ENCODE measurements at places on chromosomes 7 and 10.
A peak's percentile ranks its signal among the peaks of the same experiment; 100 is the strongest.

GRCh38 chr10:130206216-130206737, 70.1 kb downstream of the GLRX3 start:
- DNase-seq, result no peak

- no peak for DNase-seq
These were observed 115.0 kb upstream of the CCDC6 start for GRCh38 chr10:60021361-60021760.

GRCh38 chr7:13148548-13148947, 461.1 kb downstream of the ARL4A start:
- DNase-seq, result no peak

DNA sequence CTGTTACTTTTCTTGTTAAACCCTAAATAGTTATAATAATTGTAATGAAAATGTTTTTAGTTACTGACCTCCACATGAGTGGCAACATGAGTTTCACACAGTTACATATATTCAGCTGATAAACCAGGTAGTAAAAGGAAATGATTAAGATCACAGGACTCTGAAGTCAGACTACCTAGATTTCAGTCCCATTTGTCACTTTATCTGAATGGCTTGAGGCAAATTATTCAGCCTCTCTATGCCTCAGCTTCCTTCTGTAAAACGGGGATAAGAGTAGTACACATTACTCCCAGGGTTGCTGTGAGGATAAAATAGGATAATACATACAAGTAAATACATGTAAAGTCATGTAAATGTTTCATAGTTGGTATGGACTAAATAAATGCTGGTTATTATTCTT, 254.3 kb upstream of the LRRTM3 start:
- no peak for DNase-seq

DNA sequence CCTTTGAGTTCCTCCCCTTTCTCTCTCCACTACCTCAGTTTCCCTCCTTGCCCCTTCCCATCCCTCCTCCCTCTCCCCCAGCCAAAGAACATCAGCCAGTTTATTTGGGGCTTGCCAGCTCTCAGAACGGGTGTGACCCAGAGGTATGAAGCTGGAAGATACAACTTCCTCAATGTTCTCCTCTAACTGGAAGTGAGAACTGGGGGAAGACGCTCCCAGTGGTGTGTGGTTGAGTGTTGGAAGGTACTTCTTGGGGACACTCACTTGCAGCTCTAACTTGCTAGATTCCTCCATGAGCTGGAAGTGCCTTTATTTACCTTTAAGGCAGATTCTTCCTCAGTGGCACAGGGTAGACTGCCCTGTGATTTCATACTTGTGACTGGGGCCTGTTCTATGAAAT, 110.5 kb upstream of the HABP2 start:
- no peak for DNase-seq

- DNase-seq, result no peak
These were observed 45.9 kb upstream of the BET1 start for GRCh38 chr7:94050046-94050445.

- DNase-seq, result no peak
These were observed 98.2 kb downstream of the UNCX start for GRCh38 chr7:1330801-1331425.

GRCh38 chr7:14626076-14626475, 276.5 kb downstream of the DGKB start:
- DNase-seq, result no peak

DNA sequence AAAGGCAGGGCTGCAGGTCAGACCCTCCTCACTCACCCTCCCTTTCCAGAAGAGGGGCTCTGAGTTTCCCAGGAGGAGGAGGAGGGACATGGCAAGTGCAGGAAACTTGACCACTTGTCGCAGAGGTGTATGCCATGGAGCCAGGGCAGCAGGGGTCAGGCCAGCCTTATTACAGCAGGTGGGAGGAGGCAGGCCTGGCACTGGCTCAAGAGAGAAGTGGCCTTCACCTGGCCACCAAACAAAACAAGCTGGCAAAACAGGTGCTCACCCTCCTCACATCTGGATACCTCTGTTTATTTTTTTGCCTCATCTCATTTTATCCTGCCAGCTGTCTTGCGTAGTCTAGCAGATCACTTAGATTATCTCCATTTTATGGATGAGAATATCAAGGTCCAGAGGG, 12.5 kb downstream of the COL13A1 start:
- DNase-seq, result no peak

- no peak for DNase-seq
These were observed 6.7 kb upstream of the IMMP2L start for GRCh38 chr7:111568870-111569462.

DNA sequence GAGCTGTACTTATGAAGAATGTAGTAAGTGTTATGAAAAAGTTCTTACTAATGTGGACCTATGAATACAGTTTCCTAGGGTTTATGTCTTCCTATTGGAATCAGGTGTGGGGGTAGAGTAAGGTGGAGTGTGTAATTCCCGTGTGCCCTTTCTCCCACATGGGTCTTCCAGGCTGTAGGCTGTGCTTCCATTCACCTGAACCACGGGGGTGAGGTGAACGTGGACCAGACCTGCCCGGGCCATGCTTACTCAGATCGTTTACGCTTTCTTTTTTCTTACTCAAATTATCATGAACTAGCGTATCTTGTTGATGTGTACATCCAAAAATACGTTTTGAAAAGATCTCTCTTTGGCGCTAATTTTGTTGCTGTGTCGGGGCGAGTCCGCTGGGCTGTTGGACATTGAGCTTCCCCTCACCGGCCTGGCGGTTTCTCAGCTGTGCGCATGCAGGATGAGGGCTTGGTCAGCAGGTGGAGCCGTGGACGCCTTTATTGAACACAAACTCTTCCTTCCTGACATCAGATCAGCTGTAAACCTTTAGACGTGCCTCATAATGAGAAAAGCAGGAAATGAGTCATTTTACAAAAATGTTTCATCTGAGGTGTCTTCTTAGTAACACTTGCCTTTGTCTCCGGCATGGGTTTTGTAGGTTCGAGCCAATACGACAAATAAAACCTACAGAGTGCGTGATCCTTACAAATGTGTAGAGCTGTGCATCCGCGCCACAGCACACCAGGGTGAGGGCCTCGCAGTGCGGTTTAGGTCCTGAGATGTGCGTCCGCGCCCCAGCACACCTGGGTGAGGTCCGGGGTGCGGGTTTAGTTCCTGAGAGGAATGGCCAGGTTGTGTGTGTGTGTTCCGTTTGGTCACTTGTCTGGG, 53.8 kb downstream of the WDR37 start:
- DNase-seq, result peak; percentile 30

DNA sequence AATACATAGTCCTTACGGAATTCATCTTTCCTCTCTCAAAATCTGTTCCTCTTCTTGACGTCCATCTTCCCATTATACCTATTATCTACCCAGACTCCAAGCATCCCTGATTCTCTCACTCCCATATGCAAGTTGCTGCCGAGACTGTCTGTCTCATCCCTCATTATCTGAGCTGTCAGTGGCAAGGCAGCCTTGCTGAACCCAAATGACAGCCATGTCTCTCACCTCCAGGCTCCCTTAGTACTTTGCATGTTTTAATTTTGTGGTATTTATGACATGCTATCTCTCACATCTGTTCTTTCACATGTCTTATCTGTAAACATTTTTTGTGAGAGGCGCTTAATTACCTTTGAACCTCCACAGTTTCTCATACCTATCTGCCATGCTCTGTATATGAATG, 54.4 kb upstream of the IFRD1 start:
- no peak for DNase-seq

DNA sequence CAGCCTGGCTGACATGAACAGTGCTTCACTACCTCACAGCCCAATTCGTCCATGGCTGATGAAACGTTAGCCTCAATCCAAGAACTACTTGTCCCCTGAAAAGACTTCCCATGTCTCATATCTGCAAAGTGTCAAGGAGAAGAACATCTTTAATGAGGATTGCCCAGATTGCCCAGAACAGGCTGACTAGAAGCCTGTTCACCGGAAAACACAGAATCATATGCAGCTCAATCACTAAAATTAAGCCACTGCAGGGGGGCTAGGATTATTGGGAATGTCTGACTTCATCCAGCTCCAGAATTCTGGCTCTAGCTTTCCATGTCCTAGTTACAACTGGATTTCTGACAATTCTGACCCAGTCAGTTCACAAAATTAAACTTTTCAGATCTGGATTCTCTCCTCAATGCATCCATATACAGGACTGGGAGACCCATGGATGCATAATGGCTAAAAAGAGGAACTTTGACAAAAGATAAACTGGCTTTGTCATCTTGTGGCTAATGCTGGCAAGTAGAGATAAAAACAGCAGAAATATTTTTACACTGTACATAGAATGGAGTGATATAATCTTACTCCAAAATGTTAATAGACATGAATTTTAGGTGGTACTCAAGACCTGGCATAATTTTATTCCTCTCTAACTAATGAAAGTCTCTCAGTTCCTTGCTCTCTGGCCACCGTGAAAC, 467.0 kb upstream of the POT1 start:
- peak; percentile 11 for DNase-seq

- DNase-seq, result no peak
These were observed 8.2 kb upstream of the C1GALT1 start for GRCh38 chr7:7173956-7174632.

- no peak for DNase-seq
These were observed 67.8 kb downstream of the PTEN start for GRCh38 chr10:87930934-87931835.

- no peak for DNase-seq
These were observed 61.7 kb downstream of the AUTS2 start for GRCh38 chr7:69659983-69660382.

GRCh38 chr10:97570146-97570788, 2.3 kb upstream of the ANKRD2 start:
- DNase-seq, result no peak

GRCh38 chr10:8360814-8361509, 306.5 kb downstream of the GATA3 start:
- no peak for DNase-seq

- no peak for DNase-seq
These were observed 80.2 kb downstream of the HTR7 start for GRCh38 chr10:90777621-90778020.

- DNase-seq, result no peak
These were observed 86.5 kb downstream of the PLXNA4 start for GRCh38 chr7:132489776-132490237.

All from WERI-Rb-1 (cell line).